HT-29 (cell line): ENCODE measurements at places on chromosomes 13 and 19.
A peak's percentile ranks its signal among the peaks of the same experiment; 100 is the strongest.

DNA sequence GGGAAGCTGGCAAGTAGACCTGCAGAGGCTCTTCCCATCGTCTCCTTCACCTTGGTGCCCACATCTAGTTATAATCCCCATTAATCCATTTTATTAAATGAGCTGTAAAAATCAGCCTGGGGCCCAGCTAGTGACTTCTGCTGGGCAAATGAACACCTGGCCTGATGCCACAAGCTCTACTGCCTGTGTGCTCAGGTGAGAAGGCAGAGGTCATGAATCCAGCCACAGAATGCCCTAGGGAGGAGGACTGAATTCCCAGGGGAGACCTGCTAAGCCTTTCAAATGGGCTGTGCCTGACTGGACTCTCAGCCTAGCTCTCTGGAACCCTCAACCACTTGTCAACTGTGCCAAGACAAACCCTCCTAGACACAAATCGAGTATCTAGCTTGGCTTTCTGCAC is 74.0 kb downstream of the PDS5B start:
- peak; percentile 51 for DNase-seq

- DNase-seq = no peak
Measured at GRCh38 chr19:8441725-8442544, 2.8 kb upstream of the HNRNPM start.

- DNase-seq = no peak
Measured at GRCh38 chr13:74080762-74081161, 53.4 kb downstream of the KLF12 start.

DNA sequence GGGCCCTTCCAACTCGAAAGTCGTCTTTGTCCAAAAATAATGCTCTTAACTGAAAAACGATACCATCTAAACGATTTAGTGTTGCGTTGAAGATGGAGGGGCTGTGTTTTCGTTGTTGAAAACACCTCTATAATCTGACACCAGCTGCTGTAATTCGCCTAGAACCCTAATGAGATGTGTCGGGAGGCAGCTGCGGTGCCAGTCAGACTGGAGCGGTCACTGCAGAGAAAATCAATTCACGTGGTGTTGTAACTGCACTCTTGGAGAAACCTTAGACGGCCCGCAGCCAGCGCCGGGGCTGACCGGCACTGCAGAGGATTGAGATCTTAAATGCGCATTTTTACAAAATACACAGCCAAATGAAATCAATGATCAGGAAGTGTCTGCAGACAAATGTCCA is 339.1 kb downstream of the ZNF536 start:
- no peak for DNase-seq

DNA sequence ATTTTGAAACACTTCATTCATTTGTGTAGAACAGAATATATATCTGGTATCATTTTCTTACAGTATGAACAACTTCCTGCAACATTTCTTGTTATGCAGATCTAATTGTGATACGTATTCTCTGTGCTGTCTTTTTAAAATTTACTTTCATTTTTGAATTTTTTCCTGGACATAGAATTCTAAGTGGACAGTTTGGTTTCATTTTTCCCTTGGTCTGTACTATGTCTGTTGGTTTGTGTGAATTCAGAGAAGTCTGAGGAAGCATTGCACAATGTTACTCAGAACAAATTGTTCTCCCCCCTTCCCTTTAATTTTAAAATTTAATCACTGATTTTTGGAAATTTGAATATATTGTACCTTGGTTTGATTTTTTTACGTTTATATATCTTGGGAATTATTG is 352.5 kb upstream of the PCDH20 start:
- no peak for DNase-seq

GRCh38 chr13:45623516-45624090 is 8.1 kb upstream of the ERICH6B start:
- DNase-seq = peak; percentile 72
